ENCODE measurements at places on chromosomes 11 and 22. TPM values are rescaled to one million over a fixed set of nuclear protein-coding genes. Genes with fewer than 3 reads are reported as not detected.

- no peak overlapping the region for H3K4me3 ChIP-seq
- DNase-seq, result peak; percentile 42
- no peak overlapping the region for H3K27ac ChIP-seq
- H3K36me3 ChIP-seq, result no peaks in the 10 kb centered on the region
These were observed 250.7 kb downstream of the LUZP2 start for GRCh38 chr11:24747275-24748251.

DNA sequence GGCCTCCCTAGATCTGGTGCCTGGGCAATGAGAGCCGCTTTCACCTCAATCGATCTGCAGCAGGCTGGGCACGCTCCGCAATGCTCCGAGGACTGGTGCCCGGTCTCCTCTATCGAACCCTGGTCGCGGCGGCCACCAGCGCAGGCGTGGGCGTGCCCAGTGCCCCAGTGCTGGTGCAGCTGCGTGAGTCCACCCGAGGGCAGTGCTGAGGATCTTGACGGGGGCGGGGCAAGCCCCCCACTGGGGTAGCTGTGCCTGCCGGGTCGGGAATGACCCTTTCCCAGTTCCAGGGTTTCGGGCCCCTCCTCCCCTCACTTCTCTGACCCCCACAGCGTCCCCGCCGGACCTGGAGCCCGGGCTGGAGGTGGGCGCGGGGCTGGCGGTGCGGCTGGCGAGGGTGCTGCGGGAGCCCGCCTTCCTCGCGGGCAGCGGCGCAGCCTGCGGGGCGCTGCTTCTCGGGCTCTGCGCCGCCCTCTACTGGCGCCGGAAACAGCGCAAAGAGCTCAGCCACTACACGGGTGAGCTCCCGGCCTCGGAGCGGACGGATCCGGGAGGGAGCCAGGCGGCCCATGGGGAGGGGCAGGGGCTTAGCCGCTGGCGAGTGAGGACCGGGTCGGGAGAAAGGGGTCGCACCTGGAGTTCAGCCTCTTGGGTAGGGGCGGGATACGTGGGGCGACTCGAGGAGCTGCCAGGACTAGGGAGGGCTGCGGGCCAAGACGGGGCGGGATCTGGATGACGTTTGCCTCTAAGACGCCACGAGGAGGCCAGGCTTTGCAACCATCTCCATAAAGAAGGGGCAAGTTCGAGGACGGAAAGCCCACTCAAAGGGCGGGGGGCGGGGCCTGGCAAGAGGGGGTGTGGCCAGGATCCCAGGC lies 10.9 kb downstream of the ROBO3 start:
- H3K4me1 ChIP-seq, result peaks cover 7% of the 10 kb centered on the region
- peak overlapping the region; percentile 70 for H3K27ac ChIP-seq
- DNase-seq, result peak; percentile 53
- peaks cover 27% of the 10 kb centered on the region for H3K27me3 ChIP-seq
- peak overlapping the region; percentile 71 for H3K4me3 ChIP-seq
- H3K36me3 ChIP-seq, result no peaks in the 10 kb centered on the region

GRCh38 chr11:13277768-13278608 lies at the start of gene BMAL1:
Gene BMAL1 (plus strand): TSS chr11:13277790. CDS start chr11:13354309, 76,519 bp downstream.
- H3K27ac ChIP-seq, result peak within 1 kb of the TSS; percentile 94
- H3K36me3 ChIP-seq, result no peaks in the 10 kb centered on the region
- H3K4me1 ChIP-seq, result peaks cover 17% of the 10 kb centered on the region

DNA sequence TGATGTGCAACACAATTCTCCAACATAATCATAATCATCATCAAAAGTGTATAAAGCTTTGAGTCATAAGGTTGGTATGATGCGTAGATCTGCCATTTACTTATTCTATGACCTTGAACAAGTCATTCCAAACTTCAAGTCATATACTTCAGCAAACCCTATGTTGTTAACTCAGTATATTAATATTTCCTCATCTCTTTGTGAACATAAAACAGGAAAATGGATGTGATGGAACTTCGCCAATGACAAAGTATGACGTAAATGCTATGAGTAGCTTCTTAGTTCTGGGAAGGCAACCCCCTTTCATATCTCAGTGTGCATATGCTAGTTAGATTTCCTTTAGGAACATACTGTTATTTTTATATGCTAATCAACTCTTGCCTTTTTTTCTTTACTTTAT lies 102.7 kb upstream of the ANO3 start:
- H3K27ac ChIP-seq, result no peak overlapping the region
- no peak overlapping the region for H3K4me3 ChIP-seq
- no peak for DNase-seq
- no peaks in the 10 kb centered on the region for H3K4me1 ChIP-seq
- H3K36me3 ChIP-seq, result no peaks in the 10 kb centered on the region

GRCh38 chr11:75470476-75471080 lies 37.6 kb upstream of the KLHL35 start:
- no peaks in the 10 kb centered on the region for H3K36me3 ChIP-seq
- no peak overlapping the region for H3K27ac ChIP-seq
- no peak overlapping the region for H3K4me3 ChIP-seq
- no peak for DNase-seq
- H3K27me3 ChIP-seq, result no peaks in the 10 kb centered on the region

ESRRA gene
- total RNA-seq, result 20.5 TPM

NAALAD2 gene
- total RNA-seq, result 0.47 TPM

OR51B5 gene
- 0.14 TPM for total RNA-seq

ARHGAP20 gene
- total RNA-seq, result 0.57 TPM

SMIM38 gene
- total RNA-seq, result 0.24 TPM

P2RX6 gene
- 0.66 TPM for total RNA-seq

TUB gene
- 2.5 TPM for total RNA-seq
